ENCODE measurements at places on chromosomes 6 and 20.

DNA sequence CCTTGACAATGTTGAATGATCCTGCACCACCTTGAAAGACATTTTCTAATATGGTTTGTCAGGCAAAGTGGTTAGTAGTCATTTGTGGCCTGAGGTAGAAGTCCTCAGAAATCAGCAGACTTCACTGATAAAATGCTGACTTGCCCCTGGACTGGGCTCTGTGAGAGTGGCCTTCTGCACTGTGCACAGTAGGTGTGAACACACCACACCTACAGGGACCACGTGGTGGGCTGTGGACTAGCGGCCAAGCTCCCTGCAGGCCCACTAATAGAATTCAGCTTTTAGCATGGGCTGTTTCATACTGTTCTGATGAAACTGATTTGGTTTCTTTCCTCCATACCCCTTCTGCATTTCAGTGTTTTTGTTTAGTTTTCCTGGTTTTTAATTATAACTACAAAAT, 7.3 kb downstream of the BPHL start:
- DNase-seq: no peak

DNA sequence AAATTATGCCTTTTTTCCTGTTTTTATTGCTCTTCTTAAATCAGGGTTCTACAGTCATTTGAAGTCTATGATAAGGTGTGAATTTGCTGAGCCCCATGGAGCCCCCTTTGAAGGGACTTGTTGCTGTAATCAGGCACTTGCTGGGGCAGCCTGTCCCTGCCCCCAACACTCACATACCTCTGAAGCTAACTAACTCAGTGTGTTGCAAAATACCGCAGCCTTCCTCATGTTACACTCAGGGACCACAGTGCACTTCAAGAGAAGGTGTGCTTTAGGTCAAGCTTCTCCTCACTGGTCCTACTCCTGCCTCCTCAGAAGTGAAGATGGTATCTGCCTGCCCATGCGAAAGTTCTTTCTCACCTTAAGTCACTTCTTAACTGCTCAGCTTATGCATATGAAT, 66.1 kb upstream of the GLP1R start:
- DNase-seq: no peak

- DNase-seq: no peak
Observed at GRCh38 chr6:168310403-168310802, 9.2 kb downstream of the DACT2 start.

- DNase-seq: no peak
Observed at GRCh38 chr6:155314773-155315515, 660 bp upstream of the TFB1M start.

DNA sequence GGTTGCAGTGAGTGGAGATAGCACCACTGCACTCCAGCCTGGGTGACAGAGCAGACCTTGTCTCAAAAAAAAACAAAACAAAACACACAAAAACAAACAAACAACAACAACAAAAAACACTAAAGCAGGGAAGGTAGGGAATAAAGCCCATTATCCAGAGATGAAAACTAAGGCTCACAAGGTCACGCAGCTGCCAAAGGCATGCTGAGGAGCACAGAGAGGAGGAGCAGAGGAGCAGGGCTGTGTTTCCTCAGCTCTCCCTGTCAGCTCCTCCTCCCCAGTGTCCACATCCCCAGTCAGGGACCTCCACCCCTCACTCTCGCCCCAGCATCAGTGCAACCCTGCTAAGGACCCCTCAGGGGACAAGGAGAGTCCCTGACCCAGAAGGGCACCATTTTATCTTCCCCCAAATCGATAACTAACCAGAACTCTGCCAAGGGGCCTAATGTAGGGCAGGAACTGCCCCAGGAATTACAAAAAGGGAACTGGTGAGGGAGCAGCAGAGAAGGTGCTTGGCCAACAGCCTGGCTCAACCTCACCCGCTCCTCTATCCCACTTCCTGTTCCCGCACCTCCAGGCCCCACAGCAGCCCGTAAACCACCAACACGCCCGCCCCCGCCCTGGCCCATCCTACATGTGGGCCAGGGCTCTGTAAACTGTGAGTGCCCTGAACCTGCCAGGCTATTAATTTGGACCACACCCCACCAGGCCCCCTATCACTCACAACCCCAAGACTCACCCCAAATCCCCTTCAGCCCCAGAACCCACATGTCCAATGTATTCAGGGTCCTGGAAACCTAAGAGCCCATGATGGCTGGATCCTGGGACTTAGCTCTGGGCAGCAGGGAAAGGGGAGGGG, 9.0 kb downstream of the TEAD3 start:
- no peak for DNase-seq

DNA sequence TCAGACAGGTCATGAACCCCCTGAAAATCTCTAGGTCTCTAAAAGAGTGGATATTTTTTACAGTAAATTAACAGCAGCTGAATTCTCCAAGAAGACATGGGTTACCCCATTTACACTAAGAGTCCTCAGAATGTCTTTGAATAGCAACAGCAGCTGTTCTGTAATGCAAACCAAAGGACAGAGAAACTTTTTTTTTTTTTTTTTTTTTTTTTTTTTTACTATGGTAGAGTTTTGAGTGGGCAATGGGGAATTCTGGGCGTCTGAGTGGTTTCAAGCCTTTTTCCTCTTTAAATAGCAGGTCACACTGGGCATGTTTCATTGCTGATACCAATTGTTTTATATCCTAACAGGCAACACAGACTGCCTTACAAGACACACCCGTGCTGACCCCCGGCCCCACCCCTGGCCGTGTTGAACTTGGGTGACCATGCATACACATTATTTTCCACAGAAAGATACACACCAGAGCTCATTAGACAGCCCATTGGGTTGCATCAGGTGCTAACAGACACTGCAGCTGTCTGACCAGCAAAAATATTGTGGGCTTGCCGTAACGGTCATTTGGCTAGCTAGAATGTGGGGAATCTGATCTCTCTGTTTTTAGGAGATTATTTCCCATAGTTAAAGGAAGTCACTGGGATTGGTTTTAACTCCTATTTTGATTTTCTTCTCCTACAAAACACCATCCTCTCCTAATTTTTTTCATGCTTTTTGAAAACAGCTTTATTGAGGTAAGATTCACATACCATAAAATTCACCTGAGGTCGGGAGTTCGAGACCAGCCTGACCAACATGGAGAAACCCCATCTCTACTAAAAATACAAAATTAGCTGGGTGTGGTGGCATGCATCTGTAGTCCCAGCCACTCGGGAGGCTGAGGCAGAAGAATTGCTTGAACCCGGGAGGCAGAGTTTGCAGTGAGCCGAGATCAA, 26.7 kb upstream of the IRF4 start:
- no peak for DNase-seq

DNA sequence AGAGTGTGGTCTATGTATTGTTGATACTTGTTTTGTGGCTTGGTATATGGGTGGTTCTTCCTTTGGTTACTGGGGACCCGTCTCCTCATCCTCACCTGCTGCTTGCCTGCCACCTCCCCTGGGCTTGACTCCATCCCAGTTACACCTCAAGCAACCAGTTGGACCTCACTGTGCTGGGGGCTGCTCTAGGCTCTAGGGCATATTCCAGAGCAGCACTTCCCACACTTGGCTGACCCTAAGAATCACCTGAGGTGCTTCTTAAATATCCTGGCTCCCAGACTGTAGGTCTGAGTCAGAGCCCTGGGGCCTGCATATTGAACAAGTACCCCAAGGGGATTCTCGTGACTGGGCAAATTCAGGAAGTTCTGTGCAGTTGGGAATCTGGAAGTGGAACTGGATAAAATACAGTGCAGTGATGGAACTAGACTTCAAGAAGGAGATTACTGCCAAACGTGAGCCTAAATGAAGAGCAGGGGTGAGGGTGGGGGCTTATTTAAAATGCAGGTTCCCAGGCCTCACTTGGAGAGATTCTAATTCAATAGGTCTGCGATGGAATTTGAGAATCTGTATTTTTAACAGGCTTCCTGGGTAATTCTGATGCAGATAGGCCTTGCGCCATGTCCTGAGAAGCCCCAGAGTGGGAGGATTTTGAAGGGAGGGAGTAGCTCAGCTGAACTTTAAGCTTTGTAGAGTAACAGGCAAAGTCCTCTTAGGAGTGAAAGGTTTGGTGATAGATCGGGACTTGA, 7.6 kb downstream of the SPATS1 start:
- DNase-seq: no peak

DNA sequence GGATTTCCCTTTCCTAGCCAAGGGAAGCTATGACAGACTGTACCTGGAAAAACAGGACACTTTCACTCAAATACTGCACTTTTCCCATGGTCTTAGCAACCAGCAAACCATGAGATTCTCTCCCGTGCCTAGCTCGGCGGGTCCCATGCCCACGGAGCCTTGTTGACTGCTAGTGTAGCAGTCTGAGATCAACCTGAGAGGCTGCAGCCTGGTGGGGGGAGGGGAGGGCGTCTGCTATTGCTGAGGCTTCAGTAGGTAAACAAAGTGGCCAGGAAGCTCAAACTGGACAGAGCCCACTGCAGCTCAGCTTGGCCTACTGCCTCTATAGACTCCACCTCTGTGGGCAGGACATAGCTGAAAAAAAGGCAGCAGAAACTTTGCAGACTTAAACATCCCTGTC, 61.8 kb downstream of the EPM2A start:
- DNase-seq: no peak

DNA sequence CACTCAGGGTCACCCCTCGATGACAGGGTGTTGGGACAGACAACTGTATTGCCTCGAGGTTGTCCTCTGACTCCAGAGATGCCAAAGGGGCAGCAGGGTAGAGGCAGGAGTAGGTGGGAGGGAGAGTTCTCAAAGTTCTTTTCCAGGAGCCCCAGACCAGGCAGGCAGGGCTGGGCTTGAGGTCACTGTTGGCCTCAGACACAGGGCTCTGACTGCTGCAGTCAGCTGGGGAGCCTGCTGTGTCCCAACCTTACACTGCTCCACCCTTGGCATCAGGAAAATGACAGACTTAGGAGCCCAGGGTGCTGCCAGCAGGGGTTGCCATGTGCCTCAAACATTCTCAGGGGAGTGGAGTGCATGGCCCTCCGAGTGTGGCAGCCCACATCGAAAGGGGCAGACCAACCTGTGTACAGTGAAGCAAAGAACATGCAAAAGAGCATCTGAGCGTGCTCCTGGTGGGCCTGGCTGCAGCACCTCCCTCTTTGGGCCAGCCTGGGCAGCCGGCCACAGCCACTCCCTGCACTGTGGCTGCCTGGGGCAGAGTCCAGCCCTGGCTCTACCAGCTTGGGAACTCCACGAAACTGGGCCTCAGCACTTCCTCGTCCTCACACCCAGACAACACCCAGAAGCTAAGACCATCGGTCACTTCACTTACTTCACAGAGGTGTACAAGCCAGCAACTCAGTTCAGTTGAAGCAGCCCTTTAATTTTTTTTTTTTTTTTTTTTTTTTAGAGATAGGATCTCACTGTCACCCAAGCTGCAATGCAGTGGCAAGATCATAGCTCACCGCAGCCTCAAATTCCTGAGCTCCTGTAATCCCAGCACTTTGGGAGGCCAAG, 24.0 kb downstream of the C6orf132 start:
- DNase-seq: no peak

All from stimulated activated CD4-positive, alpha-beta T cell treated with anti-CD3 and anti-CD28 coated beads, Interleukin-15, amount 100 ng/mL, for 1 hour (primary cell).